ENCODE measurements at places on chromosomes 12 and 14.

GRCh38 chr12:30257618-30258017, 438.1 kb downstream of the IPO8 start:
- no peak for DNase-seq

DNA sequence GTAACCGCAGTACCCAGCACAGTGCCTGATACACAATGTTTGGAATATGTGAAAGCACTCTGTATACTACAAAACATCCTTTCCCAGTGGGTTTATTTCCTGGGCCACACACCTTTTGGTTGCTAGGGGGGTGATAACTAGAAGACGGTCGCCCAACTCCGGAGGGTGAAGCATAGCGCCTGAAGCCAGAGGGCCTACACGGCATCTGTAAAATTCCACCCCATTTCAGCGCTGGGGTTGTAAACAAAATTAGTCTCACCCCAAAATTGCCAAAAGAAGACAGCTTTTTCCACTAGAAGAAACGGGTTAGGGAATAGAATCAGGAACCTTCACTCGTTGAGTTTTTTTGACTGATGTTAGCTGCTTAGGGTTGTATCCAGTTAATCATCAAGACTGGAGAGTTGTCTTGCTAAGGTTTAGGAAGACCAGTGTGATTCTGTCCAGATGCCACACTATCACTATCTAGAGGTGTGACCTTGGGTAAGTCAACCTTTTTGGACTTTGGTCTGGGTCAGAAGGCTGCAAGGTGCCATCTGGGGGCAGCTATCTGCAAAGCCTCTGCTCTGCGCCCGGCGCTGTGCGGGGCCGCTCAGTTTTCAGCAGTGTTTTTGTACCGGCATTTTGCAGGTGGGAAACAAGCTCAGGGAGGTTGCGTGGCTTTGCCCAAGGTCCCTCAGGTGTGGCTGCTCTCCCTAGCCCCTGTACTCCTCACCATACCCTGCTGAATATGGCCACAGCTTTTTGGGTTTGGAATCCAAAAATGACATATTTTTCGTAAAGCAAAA, 1.3 kb downstream of the ZNF839 start:
- no peak for DNase-seq

DNA sequence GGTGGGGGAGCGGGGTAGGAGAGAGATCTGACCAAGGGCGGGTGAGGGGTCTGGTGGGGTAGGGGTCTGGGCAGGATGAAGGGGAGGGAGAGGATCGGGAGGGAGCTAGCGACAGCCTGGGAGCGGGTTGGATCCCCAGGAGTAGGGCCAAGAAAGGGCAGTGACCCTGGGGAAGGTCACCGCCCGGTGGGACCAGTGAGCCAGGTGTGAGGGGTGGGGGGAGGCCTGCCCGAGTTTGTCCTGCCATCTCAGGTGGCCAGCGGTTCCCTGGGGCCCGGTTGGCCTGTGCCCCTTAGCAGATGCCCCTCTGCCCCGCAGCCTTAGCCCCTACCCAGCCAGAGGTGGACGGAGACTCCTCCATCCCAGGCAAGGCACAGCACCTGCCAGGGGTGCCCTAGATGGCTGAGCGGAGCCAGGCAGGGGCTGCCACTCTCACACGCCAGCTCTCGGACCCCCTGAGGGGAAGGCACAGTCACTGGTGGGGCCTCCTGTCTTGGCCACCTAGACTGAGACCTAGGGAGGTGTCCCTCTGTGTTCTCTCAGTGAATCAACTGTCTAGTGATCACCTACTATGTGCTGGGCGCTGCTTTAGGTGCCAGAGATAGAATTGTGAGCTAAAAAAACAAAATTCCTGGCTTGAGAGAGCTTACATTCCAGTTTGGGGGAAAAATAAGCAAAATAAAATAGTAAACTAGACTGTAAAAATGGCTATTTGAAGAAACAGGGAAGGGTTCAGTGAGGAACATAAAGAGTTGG, 629 bp upstream of the TTC7B start:
- no peak for DNase-seq

- no peak for DNase-seq
Observed at GRCh38 chr14:74591899-74592298, 20.1 kb downstream of the LTBP2 start.

GRCh38 chr12:56206452-56207166, 15.1 kb downstream of the RNF41 start:
- DNase-seq = peak; percentile 67

GRCh38 chr14:103736546-103737431, 21.2 kb downstream of the ZFYVE21 start:
- DNase-seq = no peak

GRCh38 chr12:107302649-107303341, 209.4 kb upstream of the CRY1 start:
- DNase-seq = no peak

DNA sequence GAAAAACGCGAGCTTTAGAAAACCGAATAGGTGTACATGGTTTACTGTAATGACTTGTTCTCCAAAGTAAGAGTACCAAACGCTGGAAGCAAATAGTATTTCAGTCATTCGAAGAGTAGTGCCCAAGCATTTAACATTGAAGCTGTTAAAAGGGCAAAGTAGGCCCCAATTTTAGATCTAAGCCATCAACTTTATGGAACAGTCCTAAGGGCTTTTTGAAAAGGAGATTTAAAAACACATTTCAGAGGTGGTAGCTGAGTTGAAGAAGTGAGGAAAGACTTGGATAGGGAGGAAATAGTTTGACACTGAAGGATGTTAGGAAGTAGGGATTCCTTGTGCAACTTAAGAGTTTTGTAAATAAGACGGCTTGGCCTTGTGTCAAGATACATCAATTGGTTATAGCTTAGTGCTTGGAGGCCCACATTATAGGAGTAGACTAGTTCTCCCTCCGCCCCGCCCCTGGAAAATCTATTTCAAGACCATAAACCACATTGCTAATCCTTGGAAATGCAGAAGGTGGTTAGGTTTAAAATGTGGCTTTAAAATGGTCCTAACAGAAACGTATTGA, 783 bp upstream of the TUBA1B start:
- peak; percentile 65 for DNase-seq

DNA sequence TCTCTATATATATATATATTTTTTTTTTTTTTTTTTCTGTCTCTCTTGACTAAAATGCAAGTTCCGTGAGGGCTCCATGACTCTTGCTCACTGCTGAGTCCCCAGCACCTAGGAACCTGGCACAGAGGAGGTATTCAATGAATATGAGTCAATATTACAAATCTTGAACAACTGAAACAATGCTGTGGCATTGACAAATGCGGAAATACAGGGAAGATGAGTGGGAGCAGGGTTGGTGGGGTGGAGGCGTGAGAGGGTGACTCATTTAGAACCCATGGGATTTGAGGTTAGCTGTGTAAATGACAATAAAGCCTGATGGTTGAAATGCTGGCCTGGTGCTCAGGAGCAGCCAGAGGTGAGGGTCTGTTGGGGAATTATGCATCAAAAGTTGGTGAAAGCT, 121.7 kb upstream of the FUT8 start:
- DNase-seq = peak; percentile 93

DNA sequence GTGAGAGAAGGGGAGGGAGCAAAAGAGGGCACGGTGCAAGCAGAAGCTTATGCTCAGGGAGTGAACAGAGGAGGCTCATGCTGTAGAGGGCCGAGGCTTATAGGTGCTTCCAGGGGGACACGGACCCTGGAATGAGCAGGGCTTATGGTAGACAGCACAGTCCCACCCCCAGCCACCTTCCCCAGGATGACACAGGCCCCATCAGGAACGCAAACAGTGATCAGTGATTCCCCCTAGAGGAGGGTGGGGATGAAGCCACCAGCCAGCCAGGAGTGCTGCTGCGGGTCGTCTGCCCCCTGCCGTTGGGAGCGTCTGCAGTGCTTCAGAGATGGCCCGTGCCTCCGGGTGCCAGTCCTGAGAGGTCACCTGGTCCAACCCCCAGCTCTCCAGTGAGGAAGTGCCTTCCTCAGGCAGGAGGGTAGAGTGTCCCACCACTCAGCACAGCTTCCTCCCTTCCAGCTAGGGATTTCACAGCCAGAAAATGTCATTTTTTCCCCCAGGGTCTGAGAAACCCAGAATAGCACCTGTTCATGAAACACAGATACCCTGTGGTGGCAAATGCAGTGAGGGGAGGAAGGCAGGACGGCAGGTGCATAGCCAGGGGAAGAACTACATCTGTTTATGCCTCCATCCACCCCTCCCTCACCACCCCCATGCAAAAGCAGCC, 60.7 kb downstream of the SLC6A12 start:
- DNase-seq = peak; percentile 9

DNA sequence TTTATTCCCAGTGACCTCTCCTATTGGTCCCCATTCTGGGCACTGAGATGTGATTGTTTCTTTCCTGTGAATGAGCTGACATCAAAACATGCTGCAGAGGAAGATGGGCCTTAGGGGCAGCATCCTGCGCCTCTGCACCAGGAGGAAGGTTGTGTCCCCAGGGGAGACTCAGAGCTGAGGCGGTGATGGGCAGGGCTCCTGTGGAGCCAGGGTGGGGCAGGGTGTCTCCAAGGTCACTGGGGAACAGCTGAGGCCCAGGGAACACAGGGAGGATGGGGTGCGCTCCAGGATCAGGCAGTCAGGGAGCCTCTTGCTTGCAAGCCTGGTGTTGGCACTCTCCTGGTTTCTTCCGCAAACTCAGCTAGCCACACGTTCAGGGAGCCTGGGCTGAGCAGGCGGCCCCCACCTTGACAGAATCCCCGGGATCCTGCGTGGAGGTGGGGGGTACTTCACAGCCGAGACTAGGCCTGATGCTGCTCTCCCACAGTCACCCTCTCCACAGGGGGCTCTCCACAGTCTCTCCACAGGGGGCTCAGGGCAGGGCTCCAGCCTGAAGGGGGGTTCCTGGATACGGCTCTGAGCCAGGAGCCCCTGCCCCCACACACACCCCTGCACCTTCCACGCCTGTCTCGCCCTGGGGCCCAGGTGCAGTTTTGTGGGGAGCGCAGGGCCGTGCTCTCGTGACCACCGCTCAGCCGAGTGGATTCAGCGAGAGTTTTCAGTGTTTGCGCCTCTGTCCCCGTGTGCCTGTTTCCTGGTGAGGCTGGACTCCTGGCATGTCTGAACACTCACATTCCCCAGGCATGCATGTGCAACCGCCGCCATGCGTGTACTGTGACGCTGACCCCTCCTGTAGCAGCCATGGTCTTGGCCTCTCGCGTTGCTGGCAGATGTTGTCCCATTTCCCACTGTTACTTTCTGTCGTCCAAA, 264.7 kb downstream of the SEC23A start:
- DNase-seq = no peak

DNA sequence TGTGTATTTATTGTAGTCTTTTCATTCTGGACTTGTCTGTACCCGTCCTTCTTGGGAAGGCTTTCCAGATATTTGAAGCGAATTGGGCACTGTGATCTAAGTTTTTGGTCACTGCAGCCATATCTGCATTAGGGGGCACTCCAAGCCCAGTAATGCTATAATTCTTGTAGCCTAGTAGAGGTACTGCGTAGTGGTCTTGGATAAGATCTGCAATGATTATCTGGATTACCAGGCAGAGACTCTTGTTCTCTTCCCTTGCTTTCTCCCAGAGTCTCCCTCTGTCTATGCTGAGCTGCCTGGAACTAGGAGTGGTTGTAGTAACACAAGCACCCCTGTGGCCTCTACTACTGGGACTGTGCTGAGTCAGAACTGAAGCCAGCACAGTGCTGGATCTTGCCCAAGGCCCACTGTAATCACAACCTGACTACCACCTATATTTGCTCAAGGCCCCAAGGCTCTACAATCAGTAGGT, 30.0 kb downstream of the SLC38A2 start:
- DNase-seq = peak; percentile 77
